ENCODE measurements at places on chromosomes 16 and 17.

DNA sequence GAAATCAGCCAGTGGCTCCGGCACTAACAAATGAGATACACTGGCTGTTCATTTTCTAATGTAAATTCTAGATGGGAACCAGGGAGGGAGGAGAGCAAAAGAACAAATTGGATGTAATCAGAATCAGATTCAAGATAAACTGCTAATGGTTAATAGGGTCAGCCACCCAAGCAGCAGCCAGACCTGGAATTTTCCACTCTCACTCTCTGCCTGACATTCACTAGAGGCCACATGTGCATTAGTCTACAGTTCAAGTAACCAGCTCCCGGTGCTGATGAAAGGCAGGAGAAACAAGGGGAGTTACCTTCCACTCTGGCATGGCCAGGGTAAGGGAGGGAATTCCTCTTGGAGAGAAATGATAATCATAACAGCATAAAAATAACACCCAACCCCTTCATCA is 597.7 kb downstream of the TOX3 start:
- no peak for DNase-seq

- DNase-seq = peak; percentile 60
Measured at GRCh38 chr16:87129771-87130170, 187.4 kb downstream of the C16orf95 start.

- no peak for DNase-seq
Measured at GRCh38 chr17:27536781-27537180, 80.5 kb downstream of the KSR1 start.

DNA sequence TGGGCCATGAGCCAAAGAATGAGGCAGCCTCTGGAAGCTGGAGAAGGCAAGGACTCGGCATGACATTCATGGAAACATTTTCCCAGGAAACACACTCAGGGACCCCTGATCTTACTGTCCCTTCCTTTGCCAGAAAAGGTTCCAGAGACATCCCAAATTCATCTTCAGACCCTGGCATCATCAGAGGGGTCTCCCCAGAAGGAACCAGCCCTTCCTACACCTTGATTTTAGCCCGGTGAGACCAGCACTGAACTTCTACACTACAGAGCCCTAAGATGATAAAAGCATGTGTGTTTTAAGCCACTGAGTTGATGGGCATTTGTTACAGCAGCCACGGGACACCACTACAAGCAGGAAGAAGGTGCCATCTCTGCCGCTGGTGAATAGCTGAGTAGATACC is 262.3 kb downstream of the C16orf95 start:
- no peak for DNase-seq

DNA sequence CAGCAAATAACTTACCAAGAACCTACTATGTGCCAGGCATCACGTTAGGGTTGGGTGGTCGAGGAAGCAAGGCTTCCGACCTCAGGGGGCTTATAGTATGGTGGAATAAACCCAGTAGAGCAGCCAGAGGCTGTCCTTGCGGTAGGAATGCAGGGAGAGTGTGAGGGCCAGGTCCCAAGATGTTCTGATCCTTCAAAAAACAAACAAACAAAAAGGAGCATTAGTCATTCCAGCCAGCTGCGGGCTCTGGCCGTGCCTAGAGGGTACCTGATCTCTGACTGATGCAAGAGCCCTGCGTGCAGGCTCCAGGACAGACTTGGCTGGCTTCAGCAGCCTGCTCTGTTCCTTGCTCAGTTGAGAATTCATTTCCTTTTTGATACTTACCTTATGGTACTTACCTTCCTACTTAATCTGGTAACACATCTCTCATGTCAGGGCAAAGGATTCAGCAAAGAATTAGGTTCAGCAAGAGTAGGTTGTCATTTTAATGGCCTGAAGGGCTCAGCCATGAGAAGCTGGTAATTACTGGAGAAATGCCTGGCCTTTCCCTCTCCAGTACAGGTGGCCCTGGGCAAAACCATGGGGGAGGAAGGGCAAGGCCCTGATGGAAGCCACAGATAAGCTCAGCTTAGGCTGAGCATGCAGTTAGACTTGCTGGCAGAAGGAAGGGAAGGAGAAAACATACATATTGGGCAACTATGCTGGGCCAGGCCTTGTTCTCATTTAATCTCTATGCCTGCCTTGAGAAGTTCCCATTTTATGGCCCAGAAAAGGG is 18.4 kb downstream of the CYB5D2 start:
- peak; percentile 90 for DNase-seq

GRCh38 chr17:81440511-81441244 is 45.4 kb downstream of the BAHCC1 start:
- DNase-seq = no peak

GRCh38 chr16:87255866-87256265 is 61.3 kb downstream of the C16orf95 start:
- no peak for DNase-seq

- DNase-seq = no peak
Measured at GRCh38 chr17:5123343-5124124, 7.7 kb downstream of the USP6 start.

DNA sequence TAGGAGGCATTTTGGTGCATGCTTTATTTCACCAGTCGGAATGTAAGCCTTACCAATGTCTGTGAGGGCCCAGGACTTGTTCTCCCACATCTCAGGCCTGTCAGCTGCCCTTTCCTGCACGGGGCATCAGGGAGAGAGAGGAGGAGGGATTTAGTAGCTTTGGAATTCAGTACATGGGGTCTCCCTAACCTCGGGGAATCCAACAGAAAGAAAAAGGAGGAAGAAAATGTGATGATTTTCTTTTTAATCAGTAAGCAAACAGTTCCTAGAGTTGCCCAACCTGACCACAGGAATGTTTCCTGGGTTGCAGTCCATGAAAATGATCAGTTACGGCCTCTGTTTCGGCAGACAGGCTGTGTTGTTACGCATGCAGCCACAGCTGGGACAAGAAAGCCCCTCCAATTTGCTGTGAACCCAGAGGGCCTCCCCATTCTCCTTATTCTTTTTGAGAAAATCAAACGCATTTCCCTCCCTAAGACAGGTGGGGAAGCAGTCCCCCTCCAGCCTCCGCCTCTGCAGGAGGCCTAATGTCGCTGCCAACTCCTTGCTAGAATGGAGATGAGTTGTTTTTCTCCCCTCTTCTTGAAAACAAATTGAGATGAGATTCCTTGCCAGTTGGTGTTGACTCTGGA is 53.1 kb upstream of the TANGO6 start:
- DNase-seq = peak; percentile 55

- no peak for DNase-seq
Measured at GRCh38 chr17:61291451-61292285, 108.0 kb upstream of the TBX2 start.
